Activated naive CD8-positive, alpha-beta T cell treated with anti-CD3 and anti-CD28 coated beads, Interleukin-2, amount 50 U/mL, for 24 hours (primary cell): ENCODE measurements at places on chromosomes 1 and 21.

GRCh38 chr1:1287288-1288110 lies 7.3 kb downstream of the SCNN1D start:
- no peak overlapping the region for H3K27ac ChIP-seq
- no peaks in the 10 kb centered on the region for H3K27me3 ChIP-seq
- H3K36me3 ChIP-seq, result no peaks in the 10 kb centered on the region
- no peak overlapping the region for H3K4me3 ChIP-seq

DNA sequence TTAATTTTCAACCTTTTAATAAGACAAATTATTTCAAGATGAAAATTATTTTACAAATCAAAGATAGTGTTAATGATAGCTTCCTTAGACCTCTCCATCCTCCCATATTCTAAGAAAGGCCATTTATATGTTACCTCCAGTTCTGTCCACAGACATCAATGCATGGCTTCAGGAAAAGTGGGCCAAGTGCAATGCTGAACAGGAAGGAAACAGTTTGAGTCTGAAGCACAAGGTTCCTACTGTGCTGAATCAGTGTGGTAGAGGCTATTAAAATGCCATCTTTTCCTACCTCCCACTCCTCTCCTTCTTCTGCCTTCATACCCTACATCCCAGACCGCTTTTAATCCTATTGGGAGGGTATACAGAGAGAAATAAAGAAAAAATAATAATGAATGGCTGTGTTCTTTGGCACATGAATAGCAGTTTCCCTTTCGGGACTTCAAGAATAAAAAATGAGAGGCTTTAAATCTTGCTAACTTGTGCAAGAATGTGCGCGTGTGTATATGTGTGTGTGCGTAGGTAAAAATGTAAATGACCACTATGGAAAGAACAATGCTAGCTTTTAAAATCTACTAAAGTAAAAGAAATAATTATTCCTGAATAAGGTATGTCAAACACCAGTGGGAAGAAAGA lies 62.6 kb upstream of the C1orf105 start:
- no peak for DNase-seq
- peaks cover 80% of the 10 kb centered on the region for H3K4me1 ChIP-seq
- peak overlapping the region; percentile 65 for H3K4me3 ChIP-seq
- no peaks in the 10 kb centered on the region for H3K36me3 ChIP-seq
- peak overlapping the region; percentile 95 for H3K27ac ChIP-seq
- H3K27me3 ChIP-seq, result no peaks in the 10 kb centered on the region

GRCh38 chr1:3181956-3182355 lies 113.0 kb downstream of the PRDM16 start:
- H3K27me3 ChIP-seq, result peaks cover 22% of the 10 kb centered on the region
- H3K27ac ChIP-seq, result no peak overlapping the region
- no peaks in the 10 kb centered on the region for H3K36me3 ChIP-seq
- H3K4me1 ChIP-seq, result no peaks in the 10 kb centered on the region

- peaks cover 62% of the 10 kb centered on the region for H3K36me3 ChIP-seq
- H3K27ac ChIP-seq, result peak overlapping the region; percentile 90
- H3K4me3 ChIP-seq, result peak overlapping the region; percentile 74
- no peaks in the 10 kb centered on the region for H3K27me3 ChIP-seq
These were observed 20.5 kb downstream of the CD84 start for GRCh38 chr1:160558660-160559380.

DNA sequence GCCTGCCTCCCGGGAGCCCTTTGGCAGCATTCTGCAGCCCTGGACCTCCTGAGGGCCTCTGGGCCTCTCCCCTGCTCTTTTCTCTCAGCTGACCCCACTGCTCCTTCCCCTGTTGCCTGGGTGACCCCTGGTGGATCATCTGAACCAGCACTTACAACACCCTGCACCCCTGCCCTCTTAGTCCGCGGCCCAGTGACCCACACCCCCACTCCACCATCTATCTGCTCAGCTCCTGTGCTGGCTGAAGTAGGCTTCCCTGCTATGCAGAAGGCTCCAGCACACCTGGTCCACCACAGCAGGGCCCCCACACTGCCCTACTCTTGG lies 74.0 kb downstream of the DMRTA2 start:
- no peak overlapping the region for H3K4me3 ChIP-seq
- H3K4me1 ChIP-seq, result no peaks in the 10 kb centered on the region
- H3K36me3 ChIP-seq, result no peaks in the 10 kb centered on the region
- no peak overlapping the region for H3K27ac ChIP-seq

DNA sequence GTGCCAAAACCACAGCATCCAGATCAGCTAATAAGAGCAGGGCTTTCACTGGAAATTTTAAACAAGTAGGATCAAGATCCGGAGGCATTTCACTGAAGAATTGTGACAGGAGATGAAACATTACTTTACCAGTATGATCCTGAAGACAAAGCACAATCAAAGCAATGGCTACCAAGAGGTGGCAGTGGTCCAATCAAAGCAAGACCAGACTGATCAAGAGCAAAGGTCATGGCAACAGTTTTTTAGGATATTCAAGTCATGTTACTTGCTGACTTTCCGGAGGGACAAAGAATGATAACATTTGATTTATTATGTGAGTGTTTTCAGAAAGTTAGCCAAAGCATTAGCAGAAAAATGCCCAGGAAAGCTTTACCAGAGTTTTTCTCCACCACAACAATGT lies 8.2 kb downstream of the ZSWIM5 start:
- no peak overlapping the region for H3K4me3 ChIP-seq
- H3K36me3 ChIP-seq, result no peaks in the 10 kb centered on the region
- peaks cover 5% of the 10 kb centered on the region for H3K27me3 ChIP-seq

DNA sequence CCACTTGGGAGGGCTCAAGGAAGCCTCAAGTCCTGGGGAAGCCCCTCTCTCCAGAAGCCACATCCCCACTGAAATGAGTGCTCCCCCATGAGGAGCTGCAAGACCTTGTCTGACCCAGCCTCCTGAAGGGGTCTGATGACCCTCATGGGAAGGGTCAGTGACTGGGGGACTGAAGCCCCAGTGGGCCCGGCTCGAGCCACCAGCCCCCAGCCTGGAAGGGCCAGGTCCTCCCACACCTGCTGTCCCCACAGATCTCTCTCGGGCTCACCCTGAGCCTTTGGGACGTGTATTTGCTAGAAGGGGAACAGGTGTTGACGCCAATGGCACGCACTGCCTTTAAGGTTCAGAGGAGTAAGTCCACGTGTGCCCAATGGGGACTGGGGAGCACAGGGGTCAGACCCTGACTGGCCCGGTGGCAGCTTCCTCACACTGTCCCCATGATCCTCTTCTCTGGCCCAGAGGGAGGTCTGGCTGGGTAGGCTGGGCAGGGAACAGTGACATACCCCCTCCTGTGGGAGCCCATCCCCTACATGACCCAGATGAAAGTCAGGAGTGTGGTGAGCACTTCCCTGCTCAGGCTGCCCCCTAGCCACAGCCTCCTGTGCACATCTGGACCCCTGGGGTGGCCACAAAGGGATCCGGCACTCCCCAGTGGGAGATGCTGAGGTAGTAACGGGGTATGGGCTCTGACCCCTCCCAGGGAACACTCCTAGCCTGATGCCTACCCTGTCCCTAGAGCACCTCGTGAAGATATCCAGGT lies 12.4 kb upstream of the SRARP start:
- no peak for DNase-seq
- H3K27me3 ChIP-seq, result no peaks in the 10 kb centered on the region
- no peak overlapping the region for H3K27ac ChIP-seq

- no peak overlapping the region for H3K27ac ChIP-seq
- H3K36me3 ChIP-seq, result no peaks in the 10 kb centered on the region
- no peak for DNase-seq
- H3K27me3 ChIP-seq, result peaks cover 3% of the 10 kb centered on the region
These were observed 185.5 kb downstream of the ZC3H11B start for GRCh38 chr1:219427403-219427802.

DNA sequence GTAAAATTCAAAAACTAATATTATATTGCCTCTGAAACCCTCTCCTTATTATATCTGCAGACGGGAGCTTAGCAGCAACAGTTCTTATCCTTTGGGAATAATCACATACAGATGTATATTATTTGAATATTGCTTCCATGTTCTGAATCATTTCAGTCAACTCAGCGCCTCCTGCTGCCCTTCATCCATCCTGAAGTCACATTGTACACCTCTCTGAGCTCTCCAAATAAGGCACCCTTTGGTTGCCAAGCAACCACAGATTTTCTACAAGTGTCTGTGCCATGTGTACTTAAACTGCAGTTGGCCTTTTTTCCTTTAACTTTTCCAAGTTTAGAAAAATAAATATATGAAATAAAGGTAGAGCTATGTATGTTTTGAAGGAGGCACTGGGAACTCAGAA lies 384.3 kb downstream of the LRRIQ3 start:
- no peaks in the 10 kb centered on the region for H3K4me1 ChIP-seq
- no peaks in the 10 kb centered on the region for H3K36me3 ChIP-seq
- no peaks in the 10 kb centered on the region for H3K27me3 ChIP-seq
- no peak for DNase-seq
- no peak overlapping the region for H3K27ac ChIP-seq

- DNase-seq, result no peak
- H3K27me3 ChIP-seq, result peaks cover 17% of the 10 kb centered on the region
- H3K36me3 ChIP-seq, result peaks cover 2% of the 10 kb centered on the region
- H3K4me1 ChIP-seq, result peaks cover 3% of the 10 kb centered on the region
- H3K4me3 ChIP-seq, result no peak overlapping the region
These were observed 61.0 kb upstream of the NBPF3 start for GRCh38 chr1:21378705-21379494.

- no peak within 1 kb of the TSS for H3K27ac ChIP-seq
- H3K36me3 ChIP-seq, result no peaks in the 10 kb centered on the region
- no peak within 1 kb of the TSS for H3K4me3 ChIP-seq
- H3K4me1 ChIP-seq, result no peaks in the 10 kb centered on the region
- H3K27me3 ChIP-seq, result no peaks in the 10 kb centered on the region
- DNase-seq, result no peak
These were observed at the start of gene TAS1R3 for GRCh38 chr1:1331068-1331965. TSS of gene TAS1R3 (plus strand) at chr1:1331280. CDS start at chr1:1331346, 66 bp downstream.

DNA sequence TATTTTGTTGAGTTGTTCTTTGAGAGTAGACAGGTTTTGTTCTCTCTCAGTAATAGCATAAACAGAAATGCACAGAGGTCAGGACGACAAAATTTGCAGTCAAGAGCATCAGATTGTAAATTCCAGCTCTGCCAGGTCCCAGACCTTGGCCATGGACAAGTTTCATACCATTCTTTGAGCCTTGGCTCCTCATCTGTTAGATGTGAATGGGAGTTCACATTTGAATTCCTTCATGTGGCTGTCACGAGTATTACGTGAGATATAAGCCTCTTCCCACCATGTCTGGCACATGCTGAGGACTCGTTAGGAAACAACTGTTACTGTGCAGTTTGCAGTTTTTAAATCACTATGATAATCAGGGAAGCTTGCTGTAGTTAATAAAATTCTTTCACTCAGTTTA lies 93.2 kb upstream of the KCTD3 start:
- H3K27me3 ChIP-seq, result no peaks in the 10 kb centered on the region
- no peak overlapping the region for H3K4me3 ChIP-seq
- no peaks in the 10 kb centered on the region for H3K4me1 ChIP-seq
- no peak overlapping the region for H3K27ac ChIP-seq

DNA sequence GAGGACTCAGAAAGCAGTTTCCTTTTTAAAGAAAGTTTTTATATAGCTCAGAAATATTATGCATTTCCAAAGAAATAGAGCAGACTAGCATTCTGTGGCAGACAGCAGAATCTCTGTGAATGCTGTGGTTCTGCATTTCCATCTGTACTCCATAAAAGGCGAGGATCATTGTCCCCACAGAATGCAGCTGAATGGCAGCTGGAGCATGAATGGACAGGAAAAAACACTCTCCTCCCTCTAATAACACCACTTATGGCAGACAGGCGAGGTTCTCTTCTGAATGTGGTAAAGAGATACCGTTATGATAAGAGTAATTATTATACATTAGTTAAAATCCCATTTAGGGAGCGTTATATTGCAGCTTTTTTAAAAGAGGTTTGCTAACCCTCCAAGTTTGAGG lies 81.4 kb upstream of the WLS start:
- H3K36me3 ChIP-seq, result no peaks in the 10 kb centered on the region
- DNase-seq, result no peak
- H3K4me1 ChIP-seq, result no peaks in the 10 kb centered on the region
- no peak overlapping the region for H3K4me3 ChIP-seq

DNA sequence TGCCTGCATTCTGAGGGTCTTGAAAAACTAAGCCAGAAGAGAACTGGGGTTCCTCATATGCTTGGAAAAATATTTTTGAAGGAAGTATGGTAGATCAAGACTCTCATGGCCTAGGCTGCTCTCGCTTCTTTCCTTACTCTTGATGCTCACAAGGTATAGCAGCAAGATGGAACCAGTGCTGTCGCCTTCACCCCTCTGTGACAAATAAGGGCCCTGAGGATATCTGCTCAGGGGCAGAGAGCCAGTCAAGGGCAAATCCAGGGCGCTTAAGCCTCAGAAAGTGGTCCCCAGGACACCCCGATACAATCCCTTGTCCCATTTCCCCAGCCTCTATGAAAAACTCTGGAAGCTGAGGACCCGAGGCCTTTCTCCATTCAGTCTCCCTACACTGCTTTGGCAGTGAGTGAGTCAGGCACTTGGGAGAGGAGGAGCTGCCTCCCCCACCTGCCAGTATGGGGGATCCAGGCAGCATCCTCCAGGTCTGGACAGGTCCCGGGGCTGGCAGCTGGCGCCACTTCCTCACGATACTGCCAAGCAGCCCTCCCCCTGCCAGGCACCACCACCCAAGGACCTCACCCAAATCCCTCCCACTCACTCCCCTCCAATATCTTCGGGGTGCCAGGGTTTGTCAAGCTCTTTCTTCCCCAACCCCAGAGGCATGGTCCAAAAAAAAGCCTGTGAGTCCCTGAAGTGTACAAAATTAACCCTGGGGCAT lies 1.3 kb downstream of the IGSF9 start:
- peaks cover 6% of the 10 kb centered on the region for H3K4me1 ChIP-seq
- no peaks in the 10 kb centered on the region for H3K36me3 ChIP-seq
- no peak overlapping the region for H3K27ac ChIP-seq

- no peak overlapping the region for H3K27ac ChIP-seq
- H3K27me3 ChIP-seq, result peaks cover 25% of the 10 kb centered on the region
- H3K4me1 ChIP-seq, result peaks cover 15% of the 10 kb centered on the region
- no peaks in the 10 kb centered on the region for H3K36me3 ChIP-seq
These were observed 10.8 kb downstream of the OLIG1 start for GRCh38 chr21:33080776-33081175.

GRCh38 chr1:204623894-204624361 lies 61.6 kb downstream of the LRRN2 start:
- no peak for DNase-seq
- H3K27me3 ChIP-seq, result no peaks in the 10 kb centered on the region
- H3K36me3 ChIP-seq, result no peaks in the 10 kb centered on the region
- no peak overlapping the region for H3K27ac ChIP-seq

GRCh38 chr1:15799928-15800835 lies 7.3 kb downstream of the UQCRHL start:
- H3K27ac ChIP-seq, result no peak overlapping the region
- H3K27me3 ChIP-seq, result peaks cover 8% of the 10 kb centered on the region
- DNase-seq, result no peak
- H3K36me3 ChIP-seq, result no peaks in the 10 kb centered on the region

GRCh38 chr1:26677306-26678115 lies 18.3 kb upstream of the ARID1A start:
- H3K27me3 ChIP-seq, result no peaks in the 10 kb centered on the region
- no peaks in the 10 kb centered on the region for H3K36me3 ChIP-seq
- no peak overlapping the region for H3K27ac ChIP-seq

GRCh38 chr1:193448682-193449461 lies 262.5 kb upstream of the B3GALT2 start:
- no peaks in the 10 kb centered on the region for H3K36me3 ChIP-seq
- H3K4me3 ChIP-seq, result peak overlapping the region; percentile 10
- H3K4me1 ChIP-seq, result peaks cover 25% of the 10 kb centered on the region
- peak overlapping the region; percentile 83 for H3K27ac ChIP-seq
- DNase-seq, result peak; percentile 19
- H3K27me3 ChIP-seq, result no peaks in the 10 kb centered on the region

- no peak overlapping the region for H3K4me3 ChIP-seq
- no peaks in the 10 kb centered on the region for H3K4me1 ChIP-seq
- peaks cover 11% of the 10 kb centered on the region for H3K27me3 ChIP-seq
- DNase-seq, result no peak
These were observed 2.6 kb downstream of the CAPN8 start for GRCh38 chr1:223662943-223663342.
